ENCODE measurements at places on chromosomes 13 and 19.

GRCh38 chr19:47226426-47227351, 4.3 kb downstream of the BBC3 start:
- peak; percentile 76 for DNase-seq

DNA sequence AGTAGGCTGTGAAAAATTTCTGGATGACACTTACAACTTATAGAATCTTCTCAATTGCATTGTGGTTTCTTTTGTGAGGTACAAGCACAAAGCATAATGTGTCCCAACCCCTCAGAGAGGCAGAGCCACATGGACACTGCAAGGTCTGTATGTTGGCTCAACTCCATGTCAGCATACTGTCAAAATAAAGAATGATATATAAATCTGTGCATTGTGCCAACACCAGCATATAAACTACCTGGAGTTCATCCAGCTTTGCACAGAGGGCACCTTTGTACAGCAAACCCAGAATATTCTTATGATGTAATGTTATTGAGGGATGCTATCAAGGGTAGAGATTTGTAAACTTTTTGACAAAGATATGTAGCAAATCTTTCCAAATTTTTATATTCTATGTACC, 1065.8 kb upstream of the MIR17HG start:
- DNase-seq = no peak

- no peak for DNase-seq
Observed at GRCh38 chr19:5567360-5567969, at the start of gene TINCR. Gene TINCR (minus strand): TSS chr19:5567953.

- no peak for DNase-seq
Observed at GRCh38 chr13:67736646-67737420, 506.7 kb upstream of the PCDH9 start.

GRCh38 chr13:49044836-49045235, 69.1 kb downstream of the FNDC3A start:
- no peak for DNase-seq

DNA sequence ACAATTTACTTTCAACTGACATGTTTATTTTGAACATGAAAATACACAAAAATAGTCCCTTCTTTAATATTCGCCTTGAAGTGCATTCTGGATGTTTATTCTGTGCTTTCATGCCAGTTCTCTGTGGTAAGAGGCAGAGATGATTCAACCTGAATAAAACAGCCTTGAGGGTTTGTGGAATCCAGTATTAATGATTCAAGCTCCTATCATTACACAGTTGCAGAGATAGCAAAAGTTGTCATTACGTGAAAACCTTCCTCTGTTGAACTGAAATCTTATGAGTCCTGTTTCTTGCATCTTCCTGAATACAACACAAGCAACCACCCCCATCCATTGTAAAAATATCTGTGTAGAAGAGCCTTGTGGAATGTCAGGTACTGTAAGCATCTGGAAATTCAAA, 142.3 kb upstream of the HTR2A start:
- no peak for DNase-seq

DNA sequence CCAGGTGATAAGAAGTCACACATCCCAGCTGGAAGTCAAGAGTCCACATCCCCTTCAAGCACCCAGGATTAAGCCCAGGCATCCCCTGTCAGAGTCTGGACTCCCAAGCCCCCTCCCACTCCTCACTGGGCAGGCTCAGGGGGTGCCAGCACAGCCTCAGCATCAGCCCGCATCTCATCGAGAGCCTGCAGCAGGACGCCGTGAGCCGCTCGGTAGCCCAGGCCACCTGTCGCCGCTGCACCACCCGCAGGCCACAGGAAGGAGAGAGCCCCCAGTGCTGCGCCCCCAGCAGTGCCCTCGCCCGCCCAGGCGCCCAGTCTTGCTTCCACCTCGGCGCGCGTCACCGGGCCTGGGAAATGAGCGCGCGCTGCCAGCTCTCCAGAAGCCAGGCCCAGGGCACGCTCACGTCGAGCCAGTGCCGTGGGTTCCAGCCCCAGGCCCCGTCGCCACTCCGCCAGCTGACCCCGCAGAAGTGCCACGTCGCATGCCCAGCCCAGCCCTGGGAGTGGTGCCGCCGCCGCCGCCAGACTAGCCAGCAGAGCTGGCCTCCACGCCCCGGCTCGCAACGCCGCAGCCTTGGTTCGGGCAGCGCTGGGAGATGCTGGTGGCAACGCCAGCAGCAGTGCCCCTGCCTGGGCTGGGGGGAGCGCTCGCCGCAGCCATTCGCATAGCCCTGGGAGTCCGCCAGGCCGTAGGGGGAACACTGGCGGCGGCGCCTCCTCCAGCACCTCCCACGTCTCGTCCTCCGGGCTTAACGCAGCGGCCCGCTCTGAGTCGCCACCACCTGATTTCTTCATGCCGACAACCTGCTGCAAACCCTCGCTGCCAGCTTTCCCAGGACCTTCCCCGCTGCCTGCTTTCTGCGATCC, 3.8 kb downstream of the IRGQ start:
- DNase-seq = no peak

GRCh38 chr13:58119351-58119750, 487.8 kb downstream of the PCDH17 start:
- no peak for DNase-seq

DNA sequence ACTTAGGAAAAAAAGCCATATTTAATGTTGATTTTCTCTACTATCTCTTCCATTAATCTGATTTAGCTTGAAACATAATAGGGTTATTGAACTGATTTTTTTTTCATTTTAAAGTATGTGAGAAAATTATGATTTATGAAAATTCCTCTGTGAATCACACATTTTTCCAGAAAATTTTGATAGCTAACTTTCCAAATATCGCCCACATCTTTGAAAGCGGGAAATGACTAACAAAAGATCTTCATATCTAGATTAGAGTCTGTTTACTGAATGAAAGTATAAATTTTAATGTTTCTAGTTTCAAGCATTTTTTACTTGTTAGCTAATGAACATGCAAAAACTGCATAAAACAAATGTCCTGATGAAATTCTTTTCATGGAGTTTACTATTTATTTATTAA, 97.4 kb downstream of the POSTN start:
- no peak for DNase-seq

DNA sequence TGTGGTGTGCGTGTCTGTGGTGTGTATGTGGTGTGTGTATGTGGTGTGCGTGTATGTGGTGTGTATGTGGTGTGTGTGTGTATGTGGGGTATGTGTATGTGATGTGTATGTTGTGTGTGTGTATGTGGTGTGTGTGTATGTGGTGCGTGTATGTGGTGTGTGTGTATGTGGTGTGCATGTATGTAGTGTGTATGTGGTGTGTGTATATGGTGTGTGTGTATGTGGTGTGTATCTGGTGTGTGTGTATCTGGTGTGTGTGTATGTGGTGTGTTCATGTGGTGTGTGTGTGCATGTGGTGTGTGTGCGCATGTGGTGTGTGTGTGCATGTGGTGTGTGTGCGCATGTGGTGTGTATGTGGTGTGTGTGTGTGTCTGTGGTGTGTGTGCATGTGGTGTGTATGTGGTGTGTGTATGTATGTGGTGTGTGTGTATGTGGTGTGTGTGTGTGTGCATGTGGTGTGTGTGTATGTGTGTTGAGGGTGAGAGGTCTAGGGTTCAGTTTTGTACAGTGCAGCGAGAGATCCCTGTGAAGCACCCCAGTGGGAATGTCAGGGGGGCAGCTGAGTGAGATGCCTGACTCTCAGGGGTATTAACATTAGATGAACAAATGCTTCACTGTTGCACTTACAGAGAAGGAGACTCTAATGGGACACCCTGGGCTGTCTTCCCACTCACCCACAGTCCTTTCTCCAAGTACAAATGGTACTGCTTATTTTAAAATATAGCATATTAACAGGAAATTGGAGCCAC, 61.3 kb upstream of the MEDAG start:
- no peak for DNase-seq

DNA sequence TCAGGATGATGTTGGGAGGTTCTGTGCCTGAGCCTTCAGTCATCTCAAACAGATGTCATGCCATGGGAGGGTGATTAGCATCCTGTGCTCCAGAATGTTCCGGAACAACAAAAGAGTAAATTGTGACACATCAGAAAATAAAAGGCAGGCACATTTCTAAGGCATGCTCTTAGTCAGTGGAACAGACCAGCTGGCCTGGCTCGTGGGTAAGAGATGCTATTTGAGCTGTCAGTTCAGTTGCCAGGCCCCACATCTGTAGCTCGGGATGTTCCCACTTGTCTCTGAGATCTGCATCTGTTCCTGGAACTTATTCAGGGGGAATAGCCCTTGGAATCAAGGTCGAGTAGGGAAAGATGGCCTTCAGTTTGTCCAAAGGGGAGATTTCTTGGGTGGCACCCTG, 26.0 kb downstream of the OLFM4 start:
- no peak for DNase-seq

- no peak for DNase-seq
Observed at GRCh38 chr13:96940961-96941360, 53.3 kb downstream of the OXGR1 start.

DNA sequence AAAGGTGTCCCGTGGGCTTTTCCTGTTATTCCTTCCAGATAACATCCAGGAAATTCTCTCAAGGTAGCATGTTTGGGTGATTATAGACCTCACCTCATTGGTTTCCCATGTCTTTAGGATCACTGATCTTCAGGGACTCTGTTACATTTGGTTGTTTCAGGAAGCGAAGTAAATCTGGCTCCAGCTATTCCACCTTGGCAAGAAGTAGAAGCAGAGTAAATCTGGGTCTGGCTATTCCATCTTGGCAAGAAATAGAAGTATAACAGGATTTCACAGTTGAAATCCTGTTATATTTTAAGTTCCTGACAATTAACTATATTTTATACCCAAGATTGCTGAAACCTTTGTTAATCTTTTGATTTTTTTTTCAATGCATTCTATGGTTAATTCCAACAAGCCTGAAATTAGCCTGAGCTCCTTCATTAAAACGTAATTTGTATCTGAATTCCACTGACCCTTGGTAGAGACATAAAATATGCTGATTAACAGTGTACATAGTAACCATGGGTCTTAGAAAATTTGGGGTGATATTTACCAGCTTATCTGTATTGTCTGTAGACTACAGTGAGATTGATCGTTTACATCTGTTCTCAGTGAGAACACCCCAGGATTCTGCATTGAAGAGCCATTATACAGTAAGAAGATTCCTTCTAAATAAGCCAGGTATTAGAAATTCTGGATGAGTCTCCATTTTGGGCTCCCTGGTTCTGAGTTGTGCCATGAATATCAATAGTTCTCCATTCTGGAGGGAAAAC, 267.6 kb upstream of the SLITRK6 start:
- no peak for DNase-seq

- DNase-seq = no peak
Observed at GRCh38 chr19:35590875-35591274, 4.9 kb downstream of the PMIS2 start.

DNA sequence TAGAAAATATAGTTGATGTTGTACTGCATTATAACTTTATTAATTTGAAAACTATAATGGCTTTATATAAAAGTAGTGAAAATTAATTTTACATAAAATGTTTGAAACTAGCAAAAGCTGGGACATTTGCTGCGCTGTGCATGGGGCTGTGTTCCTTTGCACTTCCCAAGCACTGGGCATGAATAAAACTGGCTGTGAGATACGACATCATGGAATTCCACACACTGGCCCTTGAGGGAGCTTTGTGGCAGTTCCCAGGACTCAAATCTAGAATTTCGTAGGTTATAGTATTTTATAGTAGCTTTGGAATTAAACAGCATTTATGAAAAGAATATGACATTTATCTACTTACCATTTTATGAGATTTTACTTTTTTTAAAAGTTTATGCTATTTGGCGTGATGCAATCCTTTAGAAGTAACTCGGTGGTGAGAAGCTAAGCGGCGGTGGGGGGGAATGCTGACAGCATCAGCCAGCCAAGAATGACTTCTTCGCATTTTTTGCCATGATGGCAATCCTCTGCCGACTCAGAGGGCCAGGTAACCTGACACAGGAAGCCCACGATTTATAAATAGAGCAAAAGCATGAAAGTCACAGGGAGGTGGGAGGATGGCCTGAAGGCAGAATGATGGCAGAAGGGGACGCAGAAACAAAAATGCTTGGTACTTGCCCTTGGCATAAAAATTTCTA, 553.5 kb downstream of the MYO16 start:
- DNase-seq = no peak

- DNase-seq = no peak
Observed at GRCh38 chr13:54884682-54885081, 1856.1 kb downstream of the OLFM4 start.

GRCh38 chr19:6868351-6868750, 19.0 kb upstream of the ADGRE1 start:
- no peak for DNase-seq

- no peak for DNase-seq
Observed at GRCh38 chr13:85738696-85739320, 60.4 kb downstream of the SLITRK6 start.

GRCh38 chr19:13795595-13796300, 505 bp downstream of the ZSWIM4 start:
- DNase-seq = no peak

DNA sequence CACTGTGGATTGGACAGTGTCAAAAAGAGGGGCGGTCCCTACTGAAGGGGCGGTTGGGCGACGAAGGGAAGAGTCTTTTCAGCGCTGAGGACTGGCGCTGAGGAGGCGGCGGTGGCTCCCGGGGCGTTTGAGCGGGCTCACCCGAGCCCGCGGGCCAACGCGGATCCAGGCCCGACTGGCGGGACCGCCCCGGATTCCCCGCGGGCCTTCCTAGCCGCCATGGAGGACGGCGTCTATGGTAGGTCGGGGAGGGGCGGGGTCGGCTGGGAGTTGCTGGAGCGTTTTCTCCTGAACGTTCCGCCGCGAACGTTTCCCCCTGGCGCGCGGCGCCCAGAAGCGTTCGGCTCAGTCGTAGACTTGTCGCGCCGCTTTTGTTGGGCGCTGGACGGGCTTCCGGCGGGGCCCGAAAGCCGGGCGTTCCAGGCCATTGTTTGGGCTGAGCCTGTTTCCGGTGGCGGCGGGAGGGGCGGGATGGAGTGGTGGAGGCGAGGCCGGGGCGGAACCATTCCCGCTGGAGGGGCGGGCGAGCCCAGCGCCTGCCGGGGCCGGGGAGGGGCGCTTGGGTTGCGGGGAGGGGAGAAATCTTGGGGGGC, at the start of gene CYTH2:
Gene CYTH2, plus strand, starts transcription at position 81 of the 593 bp plus-strand sequence. Its CDS starts 139 bp downstream, at position 220.
- DNase-seq = peak; percentile 77

GRCh38 chr13:78598116-78598781, 5.1 kb downstream of the POU4F1 start:
- DNase-seq = no peak

GRCh38 chr19:29411113-29411581, 114.6 kb upstream of the VSTM2B start:
- DNase-seq = no peak

GRCh38 chr19:37950471-37951175, 43.6 kb downstream of the SIPA1L3 start:
- no peak for DNase-seq

Data from CD4-positive, alpha-beta T cell treated with Interleukin-12 subunit alpha and Interleukin-12 subunit beta, for 1 hour (primary cell).